ENCODE measurements at places on chromosomes 1 and 21. TPM values are rescaled to one million over a fixed set of nuclear protein-coding genes. Genes with fewer than 3 reads are reported as not detected.

The NOS1AP gene
- not detected for total RNA-seq

The TMEM79 gene
- 5.4 TPM for total RNA-seq

The LTN1 gene
- 25.8 TPM for total RNA-seq

The STPG1 gene
- total RNA-seq, result 5.5 TPM

The ADGRB2 gene
- 6.3 TPM for total RNA-seq

The RNASEL gene
- total RNA-seq, result 10.0 TPM

The MMEL1 gene
- total RNA-seq, result not detected

GRCh38 chr1:47676311-47677054 is 238.6 kb downstream of the FOXD2 start:
- DNase-seq, result no peak
- no peaks in the 10 kb centered on the region for H3K4me1 ChIP-seq
- H3K27me3 ChIP-seq, result peaks cover 3% of the 10 kb centered on the region

DNA sequence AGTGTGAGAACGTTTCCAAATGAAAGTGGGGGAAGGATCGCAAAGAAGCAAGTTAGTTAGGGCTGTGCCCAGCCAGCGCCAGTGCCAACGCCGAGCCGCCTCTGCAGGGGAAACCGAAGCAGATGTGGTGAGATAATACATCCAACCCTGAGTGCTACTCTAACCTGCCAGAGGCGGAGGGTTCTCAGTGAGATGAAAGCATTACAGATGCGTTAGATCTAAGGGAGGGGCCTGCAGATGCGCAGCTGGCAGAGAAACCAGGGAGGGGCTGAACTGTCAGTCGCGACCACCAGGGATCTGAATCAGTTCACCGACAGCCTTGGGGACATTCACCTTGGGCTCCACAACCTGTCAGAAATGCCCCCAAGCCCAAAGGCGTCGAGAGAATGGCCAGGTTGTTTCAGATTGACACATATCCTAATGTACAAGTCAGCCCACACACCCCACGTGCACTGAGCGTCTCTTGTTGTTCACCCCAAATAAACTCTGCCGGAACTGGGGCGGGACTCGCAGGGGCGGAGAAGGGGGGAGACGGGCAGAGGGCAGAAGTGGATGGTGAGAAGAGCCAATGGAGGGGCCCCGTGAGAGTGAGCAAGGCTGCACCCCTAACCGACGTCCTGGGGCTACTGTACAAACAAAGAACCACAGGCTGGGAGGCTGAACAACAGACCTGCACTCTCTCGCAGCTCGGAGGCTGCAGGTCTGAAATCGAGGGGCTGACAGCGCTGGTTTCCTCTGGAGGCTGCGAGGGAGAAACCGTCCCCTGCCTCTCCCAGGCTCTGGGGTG is 8.7 kb upstream of the UMODL1 start:
- H3K4me1 ChIP-seq, result peaks cover 85% of the 10 kb centered on the region
- peak; percentile 53 for DNase-seq
- H3K36me3 ChIP-seq, result no peaks in the 10 kb centered on the region
- H3K27ac ChIP-seq, result peak overlapping the region; percentile 91
- no peaks in the 10 kb centered on the region for H3K27me3 ChIP-seq
- peak overlapping the region; percentile 77 for H3K4me3 ChIP-seq

DNA sequence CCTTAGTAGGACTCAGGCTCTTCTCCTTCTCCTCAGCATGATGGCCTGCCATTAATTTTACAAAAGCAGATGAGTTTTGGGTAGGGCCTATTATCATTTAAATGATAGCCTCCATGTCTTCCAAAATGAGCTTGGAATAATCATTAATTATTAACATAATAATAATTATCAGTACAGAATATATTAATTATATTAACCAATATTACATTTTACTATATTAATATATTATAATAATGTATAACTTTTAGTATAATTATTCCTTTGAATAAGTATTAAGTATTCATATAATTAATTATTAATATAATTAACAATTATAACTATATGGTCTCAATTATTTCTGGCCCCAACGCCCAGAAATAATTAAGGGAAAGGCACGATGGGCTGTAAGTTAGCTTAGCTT is 318.6 kb upstream of the ADGRL4 start:
- no peak overlapping the region for H3K27ac ChIP-seq
- no peak overlapping the region for H3K4me3 ChIP-seq
- H3K4me1 ChIP-seq, result no peaks in the 10 kb centered on the region
- H3K36me3 ChIP-seq, result no peaks in the 10 kb centered on the region

DNA sequence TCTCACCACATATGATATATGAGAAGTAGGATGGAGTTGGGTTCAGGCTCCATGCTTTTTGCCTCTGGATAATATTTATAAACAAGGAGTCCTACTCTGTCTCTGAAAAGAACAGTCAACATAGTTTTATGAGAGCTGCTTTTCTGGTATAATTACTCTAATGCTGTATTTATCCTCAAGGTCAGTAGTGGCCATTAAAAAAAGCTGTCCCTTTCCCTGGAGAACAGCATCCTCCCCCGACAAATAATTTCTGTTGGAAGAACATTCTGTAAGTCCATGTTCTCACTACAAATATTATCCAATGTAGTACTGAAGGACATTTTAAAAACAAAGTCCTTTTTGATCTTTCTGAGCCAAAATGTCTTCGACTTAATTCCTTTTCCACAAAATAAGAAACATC is 9.0 kb upstream of the RGS5 start:
- H3K4me3 ChIP-seq, result no peak overlapping the region
- H3K36me3 ChIP-seq, result no peaks in the 10 kb centered on the region
- no peaks in the 10 kb centered on the region for H3K4me1 ChIP-seq

All from activated B cell treated with CpG ODN at 0.5 μM for 24 hours (primary cell).